Mesenteric fat pad (tissue), 1 donor: ENCODE measurements at places on chromosomes 11 and 22. TPM values are rescaled to one million over a fixed set of nuclear protein-coding genes. Genes with fewer than 3 reads are reported as not detected.

ANKK1 gene
- 0.13 TPM for total RNA-seq

KCNC1 gene
- total RNA-seq = not detected

DNA sequence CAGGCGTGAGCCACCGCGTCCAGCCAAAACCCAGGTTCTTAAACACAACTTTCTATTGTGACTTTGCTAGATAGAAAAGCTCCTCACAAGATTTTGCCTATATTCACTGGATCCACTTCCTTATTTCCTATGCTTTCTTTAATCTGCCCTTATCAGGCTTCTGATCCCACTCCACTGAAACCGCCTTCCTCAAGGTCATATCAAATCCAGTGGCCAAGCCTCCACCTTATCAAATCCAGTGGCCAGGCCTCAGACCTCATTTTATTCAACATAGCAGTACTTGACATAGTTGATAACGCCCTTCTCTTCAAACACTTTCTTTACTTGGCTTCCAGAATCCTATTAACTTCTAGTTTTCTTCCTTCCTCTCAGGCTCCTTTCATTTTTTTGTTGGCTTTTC lies 29.5 kb downstream of the DIXDC1 start:
- no peak for DNase-seq

GRCh38 chr22:41057076-41057475 lies 35.3 kb upstream of the EP300 start:
- no peak for DNase-seq

DNA sequence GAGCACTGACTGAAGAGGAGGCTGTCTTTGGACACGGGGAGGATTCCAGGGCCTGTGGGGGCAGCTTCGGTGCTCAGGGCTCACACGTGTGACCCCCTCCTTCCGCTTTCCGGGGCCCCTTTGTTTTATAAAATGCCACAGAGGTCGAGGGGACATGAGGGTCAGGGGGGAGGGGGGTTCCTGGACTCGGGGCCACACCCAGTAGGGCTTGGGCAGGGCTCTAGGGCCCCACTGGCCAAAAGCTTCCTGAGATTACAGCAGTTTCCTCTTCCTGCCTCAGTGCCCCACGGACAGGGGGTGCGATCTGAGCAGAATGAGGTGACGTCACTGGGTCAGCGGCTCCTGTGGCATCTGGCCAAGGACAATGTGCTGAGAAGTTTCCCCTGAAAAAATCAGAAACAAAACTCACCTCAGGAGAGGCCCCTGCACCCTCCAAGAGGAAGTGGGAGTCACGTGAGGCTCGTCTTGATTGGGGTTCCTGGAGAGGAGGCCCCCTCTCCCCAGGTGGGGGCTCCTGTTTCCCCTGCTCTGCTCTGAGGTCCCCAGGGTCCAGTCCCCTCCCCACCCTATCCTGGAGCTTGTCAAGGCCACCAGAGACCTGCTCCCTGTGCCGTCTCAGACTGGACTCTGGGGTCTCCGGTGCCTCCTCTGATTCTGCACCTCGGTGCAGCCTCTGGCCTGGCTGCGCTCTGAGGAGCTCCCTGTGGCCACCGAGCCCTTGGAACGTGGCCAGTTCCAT lies 6.4 kb upstream of the IFITM3 start:
- DNase-seq = peak; percentile 94

DNA sequence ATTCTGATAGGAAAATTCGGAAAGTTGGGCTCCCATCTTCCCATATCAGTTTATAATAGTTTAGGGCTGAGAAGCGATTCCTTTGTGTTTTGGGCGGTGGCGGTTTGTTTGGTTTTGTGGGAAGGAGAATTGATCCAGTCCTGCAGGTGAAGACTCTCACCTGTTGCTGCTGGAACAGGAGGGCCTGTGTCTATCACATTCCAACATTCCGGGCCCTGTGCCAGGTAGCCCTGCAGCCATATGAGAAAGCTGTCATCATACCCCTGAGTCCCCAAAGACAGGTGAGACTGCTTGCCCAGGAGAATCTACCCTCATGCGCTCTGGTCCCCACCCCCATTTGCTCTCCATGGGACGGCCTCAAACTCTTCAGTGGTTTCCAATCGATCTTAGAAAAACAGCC lies 62.1 kb downstream of the TRAF6 start:
- DNase-seq = no peak

DNA sequence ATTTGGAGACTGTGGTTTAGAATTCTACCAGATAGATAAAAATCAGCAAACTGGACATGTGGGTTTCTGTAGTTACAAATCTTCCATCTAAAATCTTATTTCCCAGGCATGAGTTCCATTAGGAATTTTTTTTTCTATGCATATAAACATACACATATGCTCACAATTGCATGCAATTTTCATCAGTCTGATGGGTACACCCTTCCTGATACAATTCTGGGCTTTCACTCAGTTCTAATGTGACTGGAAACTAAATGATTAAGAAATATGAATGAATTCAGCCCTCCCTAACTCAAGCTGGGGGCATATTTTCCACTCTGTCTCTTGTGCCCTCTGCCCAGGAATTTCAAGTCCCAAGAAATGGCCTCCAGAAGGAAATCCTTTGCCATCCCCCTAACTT lies 187.1 kb downstream of the SNX19 start:
- DNase-seq = no peak

GRCh38 chr11:130602641-130603334 lies 154.3 kb downstream of the ADAMTS15 start:
- no peak for DNase-seq

GRCh38 chr11:2475136-2475918 lies 30.5 kb downstream of the KCNQ1 start:
- DNase-seq = no peak

- no peak for DNase-seq
Measured at GRCh38 chr11:9015677-9016076, 11.9 kb upstream of the NRIP3 start.

GRCh38 chr11:116960930-116961329 lies 123.5 kb upstream of the APOA1 start:
- no peak for DNase-seq

DNA sequence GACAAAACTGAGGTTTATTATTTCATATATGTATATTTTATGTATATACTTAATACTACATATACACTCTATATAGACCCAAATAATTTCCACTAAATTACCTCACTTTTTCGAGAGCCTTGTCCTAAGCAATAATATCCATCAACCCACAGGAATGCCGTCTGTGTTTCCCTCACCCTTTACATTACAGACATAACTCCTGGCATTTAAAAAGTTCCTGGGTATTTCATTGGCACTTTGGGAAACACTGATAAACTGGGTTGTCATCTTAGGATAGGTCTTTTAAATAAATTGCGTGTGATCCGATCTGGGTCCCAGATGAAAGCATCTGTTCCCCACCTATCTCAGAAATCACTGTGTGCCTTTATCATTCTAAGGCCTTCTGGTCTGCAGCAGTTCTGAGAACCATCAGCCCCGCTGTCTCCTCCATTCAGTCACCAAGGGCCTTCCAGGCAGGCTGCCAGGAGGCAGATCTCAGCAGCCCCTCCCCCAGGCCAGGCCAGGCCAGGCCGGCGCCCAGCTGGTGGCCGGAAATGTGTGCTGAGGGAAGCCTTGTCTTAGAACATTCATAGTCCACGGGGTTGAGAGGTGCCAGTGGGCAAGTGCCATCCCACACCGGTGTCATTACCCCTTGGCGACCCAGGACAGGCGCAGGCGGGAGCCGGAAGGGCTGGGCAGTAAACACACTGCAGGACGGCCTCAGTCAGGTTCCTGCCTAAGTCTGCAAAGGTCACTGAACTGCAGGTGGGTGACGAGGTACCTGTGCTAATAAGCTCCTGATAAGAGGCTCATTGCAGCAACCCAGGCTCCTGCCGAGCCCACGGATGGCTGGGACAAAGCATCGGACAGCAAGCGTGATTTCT lies 3.3 kb downstream of the FGF19 start:
- no peak for DNase-seq

GRCh38 chr11:3130269-3131071 lies 34.6 kb downstream of the OSBPL5 start:
- peak; percentile 53 for DNase-seq

GRCh38 chr11:113324250-113324649 lies 9.9 kb downstream of the TTC12 start:
- no peak for DNase-seq
